ENCODE measurements at places on chromosomes 7 and 10.

GRCh38 chr10:7609556-7609955 is 57.2 kb downstream of the ITIH5 start:
- no peak for DNase-seq

DNA sequence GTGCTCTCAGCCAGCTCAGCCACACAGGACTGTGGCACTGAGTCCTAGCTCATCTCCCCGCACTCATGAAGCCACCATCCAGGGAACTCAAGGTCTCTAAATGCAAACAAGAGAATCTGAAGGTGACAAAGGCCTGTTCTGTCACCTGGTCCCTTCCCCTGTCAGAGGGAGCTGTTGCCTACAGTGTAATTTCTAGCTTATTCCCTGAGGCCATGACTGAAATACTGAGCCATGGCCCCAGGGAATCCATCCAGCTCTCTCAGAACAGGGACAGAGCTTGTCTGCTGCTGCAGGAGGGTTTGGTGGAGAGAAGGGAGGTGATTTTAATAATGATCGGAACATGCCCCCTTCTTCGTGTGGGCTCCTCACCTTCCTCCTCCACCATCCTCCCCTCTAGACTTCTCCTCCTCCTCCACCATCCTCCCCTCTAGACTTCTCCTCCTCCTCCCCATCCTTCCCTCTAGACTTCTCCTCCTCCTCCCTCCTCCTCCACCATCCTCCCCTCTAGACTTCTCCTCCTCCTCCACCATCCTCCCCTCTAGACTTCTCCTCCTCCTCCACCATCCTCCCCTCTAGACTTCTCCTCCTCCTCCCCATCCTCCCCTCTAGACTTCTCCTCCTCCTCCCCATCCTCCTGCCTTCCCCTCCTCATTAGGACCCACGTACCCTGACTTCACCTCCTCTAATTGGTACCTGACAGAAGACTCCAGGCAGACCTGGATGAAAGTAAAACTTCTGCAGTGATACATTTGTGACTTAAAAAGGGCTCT is 338.0 kb upstream of the MKI67 start:
- DNase-seq: no peak

DNA sequence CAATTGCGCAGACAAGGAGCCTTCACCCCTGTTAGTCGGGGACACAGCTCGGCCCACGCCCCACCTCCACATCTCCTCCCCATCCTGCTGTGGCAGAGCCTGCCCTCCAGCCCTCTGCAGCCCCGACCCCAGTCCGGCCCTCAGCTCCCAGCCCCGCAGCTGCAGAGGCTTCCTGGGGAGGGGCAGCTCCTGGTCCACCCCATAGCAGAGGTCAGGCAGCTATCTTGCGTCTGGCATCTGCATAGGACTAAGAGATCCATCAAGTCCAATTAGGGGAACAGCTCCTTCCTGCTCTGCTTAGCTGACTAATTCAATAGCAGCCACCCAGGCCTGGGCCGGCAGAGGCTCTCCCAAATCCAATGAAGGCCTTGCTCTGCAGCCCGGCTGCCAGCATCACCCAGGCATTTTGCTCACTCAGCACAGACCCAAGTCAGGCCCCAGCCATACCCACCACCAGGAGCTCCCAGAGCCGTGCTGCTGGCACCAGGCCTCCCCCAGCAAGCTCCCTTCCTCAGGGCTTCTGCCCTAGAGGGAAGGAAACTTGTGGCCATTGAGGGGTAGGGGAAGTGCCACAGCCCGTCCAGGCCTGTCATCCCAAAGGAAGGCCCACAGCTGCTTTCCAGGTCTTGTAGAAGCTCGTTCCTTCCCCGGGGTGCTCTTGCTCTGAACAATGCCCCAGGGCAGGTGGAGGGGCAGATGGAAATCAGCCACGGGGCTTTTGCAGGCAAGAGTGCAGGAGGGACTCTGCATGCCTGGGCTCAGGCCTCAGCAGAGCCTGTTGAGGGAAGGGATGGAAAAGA is 106.2 kb upstream of the RET start:
- peak; percentile 1 for DNase-seq

DNA sequence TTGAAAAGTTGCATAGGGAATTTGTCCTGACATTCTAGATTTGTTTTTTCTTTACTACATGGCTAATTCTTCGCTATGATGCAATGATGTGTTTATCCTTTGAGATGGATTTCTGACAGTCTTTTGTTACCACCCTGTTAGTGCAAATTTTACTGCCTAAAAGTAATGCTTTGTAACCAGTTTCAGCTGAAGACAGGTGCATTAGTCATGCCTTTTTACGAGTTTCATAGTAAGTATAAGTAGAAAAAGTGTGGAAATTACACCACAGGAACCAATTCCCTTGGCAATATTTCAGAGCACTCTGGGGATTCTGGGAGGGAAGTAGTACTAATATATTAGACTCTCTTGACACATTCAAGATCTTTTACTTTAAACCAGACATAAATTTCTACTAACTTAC is 257.8 kb upstream of the DKK1 start:
- no peak for DNase-seq
